Nasal cavity respiratory epithelium epithelial cell of viscerocranial mucosa (primary cell): ENCODE measurements at places on chromosomes 5 and 9. TPM values are rescaled to one million over a fixed set of nuclear protein-coding genes. Genes with fewer than 3 reads are reported as not detected.

Gene NTRK2
- under 0.01 and 0.07 TPM in 2 replicates for total RNA-seq

Gene PCDHGA5
- under 0.01 and 0.64 TPM in 2 replicates for total RNA-seq

Gene C9
- total RNA-seq: not detected in 2 replicates

Gene TMEM252
- not detected in 2 replicates for total RNA-seq

Gene PCDHB8
- 0.57 TPM in 1 of 2 replicates, not detected in the other for total RNA-seq

Gene ANKRD18A
- total RNA-seq: 1.0 and 1.9 TPM in 2 replicates

Gene ADRB2
- 20.8 and 24.4 TPM in 2 replicates for total RNA-seq

Gene CDO1
- not detected in 2 replicates for total RNA-seq

Gene CDH6
- under 0.01 and 0.14 TPM in 2 replicates for total RNA-seq

Gene SPINK13
- not detected in 2 replicates for total RNA-seq

Gene FSTL4
- total RNA-seq: 0.28 and 0.34 TPM in 2 replicates

Gene CCDC192
- total RNA-seq: not detected in 2 replicates

Gene BHMT2
- under 0.01 TPM in 1 of 2 replicates, not detected in the other for total RNA-seq

Gene GPX3
- total RNA-seq: 43.1 and 63.4 TPM in 2 replicates

Gene AQP7
- 0.07 TPM in 1 of 2 replicates, not detected in the other for total RNA-seq

Gene ZER1
- 13.0 and 30.2 TPM in 2 replicates for total RNA-seq

Gene RAB3C
- total RNA-seq: not detected in 2 replicates

Gene ARHGEF39
- total RNA-seq: 0.07 and 0.34 TPM in 2 replicates

Gene CDKN2B
- 45.5 and 124 TPM in 2 replicates for total RNA-seq

Gene F12
- total RNA-seq: 4.4 and 9.8 TPM in 2 replicates

Gene LRRTM2
- not detected in 2 replicates for total RNA-seq

Gene KCNN2
- under 0.01 TPM in 1 of 2 replicates, not detected in the other for total RNA-seq

Gene SLC34A1
- total RNA-seq: 0.14 TPM in 1 of 2 replicates, not detected in the other

Gene SPIN1
- 86.8 and 111 TPM in 2 replicates for total RNA-seq

Gene NKD2
- total RNA-seq: 0.34 and 1.3 TPM in 2 replicates

Gene HAPLN1
- not detected in 2 replicates for total RNA-seq

Gene PRDM9
- total RNA-seq: under 0.01 and 0.07 TPM in 2 replicates

Gene ARHGEF28
- 51.5 and 58.1 TPM in 2 replicates for total RNA-seq

Gene SDHA
- 93.0 and 114 TPM in 2 replicates for total RNA-seq

Gene MOB3B
- 0.68 and 4.1 TPM in 2 replicates for total RNA-seq

Gene BTNL8
- not detected in 2 replicates for total RNA-seq

Gene PCDHGA2
- total RNA-seq: 0.34 and 1.00 TPM in 2 replicates

Gene DAB2
- total RNA-seq: 0.34 and 10.2 TPM in 2 replicates

Gene OGN
- not detected in 2 replicates for total RNA-seq

Gene SH2D3C
- total RNA-seq: under 0.01 and 0.07 TPM in 2 replicates

Gene IFNB1
- total RNA-seq: under 0.01 TPM in 1 of 2 replicates, not detected in the other

Gene PLPP1
- total RNA-seq: 20.8 and 21.7 TPM in 2 replicates

Gene SH3TC2
- 5.1 and 6.0 TPM in 2 replicates for total RNA-seq

Gene CHSY3
- under 0.01 and 0.21 TPM in 2 replicates for total RNA-seq

Gene SLC1A1
- total RNA-seq: 0.68 and 1.8 TPM in 2 replicates

Gene NIM1K
- total RNA-seq: under 0.01 and 0.07 TPM in 2 replicates

Gene MAMDC4
- 1.4 and 6.5 TPM in 2 replicates for total RNA-seq

Gene DCP2
- 33.7 and 37.3 TPM in 2 replicates for total RNA-seq

Gene PCDHB5
- total RNA-seq: 0.34 and 1.00 TPM in 2 replicates

Gene TRIM23
- 22.3 and 28.7 TPM in 2 replicates for total RNA-seq

Gene SLCO4C1
- total RNA-seq: under 0.01 and 0.71 TPM in 2 replicates

Gene PRRT1B
- not detected in 2 replicates for total RNA-seq

Gene SHROOM1
- 0.68 and 3.1 TPM in 2 replicates for total RNA-seq

Gene EPB41L4B
- 38.8 and 55.7 TPM in 2 replicates for total RNA-seq
